Fibroblast of lung (primary cell): ENCODE measurements at places on chromosomes 11 and 22.

DNA sequence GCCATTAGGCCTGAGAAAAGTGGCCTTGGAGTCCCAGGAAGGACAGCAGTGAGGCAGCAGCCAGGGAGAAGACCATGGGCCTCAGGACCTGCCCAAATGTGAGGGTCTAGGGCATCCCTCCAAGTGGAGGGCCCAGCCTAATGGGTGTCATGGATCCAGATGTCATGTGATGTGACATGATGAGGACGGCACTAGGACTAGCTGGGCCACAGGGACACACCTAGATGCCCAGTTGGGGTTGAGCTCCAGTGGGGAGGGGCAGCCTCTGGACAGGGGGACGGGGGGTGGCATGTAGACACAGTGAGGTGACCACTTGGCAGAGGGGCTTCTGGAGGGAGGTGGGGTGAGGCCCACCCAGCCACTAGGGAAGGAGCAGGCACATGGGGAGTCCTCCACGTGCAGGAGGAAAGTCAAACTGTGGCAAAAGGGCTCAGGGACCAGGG lies 5.4 kb downstream of the SCARF2 start:
- no peak for DNase-seq

GRCh38 chr22:49997251-49997599 lies 15.3 kb downstream of the IL17REL start:
- no peak for DNase-seq

DNA sequence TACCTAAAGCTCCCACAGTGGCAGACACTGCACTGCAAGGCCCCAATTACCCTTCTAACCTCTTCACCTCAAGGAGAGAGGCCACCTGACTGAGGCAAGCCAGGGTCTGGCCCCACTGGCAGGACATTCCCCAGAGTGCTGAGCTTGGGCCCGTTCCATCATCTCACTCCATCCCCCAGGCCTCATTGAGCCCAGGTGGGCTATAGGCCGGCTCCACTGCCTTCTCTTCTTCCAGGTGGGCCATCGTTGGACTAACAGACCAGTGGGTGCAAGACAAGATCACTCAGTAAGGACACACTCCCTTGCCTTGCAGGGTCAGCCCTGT lies 19.1 kb downstream of the CDC45 start:
- DNase-seq = no peak

DNA sequence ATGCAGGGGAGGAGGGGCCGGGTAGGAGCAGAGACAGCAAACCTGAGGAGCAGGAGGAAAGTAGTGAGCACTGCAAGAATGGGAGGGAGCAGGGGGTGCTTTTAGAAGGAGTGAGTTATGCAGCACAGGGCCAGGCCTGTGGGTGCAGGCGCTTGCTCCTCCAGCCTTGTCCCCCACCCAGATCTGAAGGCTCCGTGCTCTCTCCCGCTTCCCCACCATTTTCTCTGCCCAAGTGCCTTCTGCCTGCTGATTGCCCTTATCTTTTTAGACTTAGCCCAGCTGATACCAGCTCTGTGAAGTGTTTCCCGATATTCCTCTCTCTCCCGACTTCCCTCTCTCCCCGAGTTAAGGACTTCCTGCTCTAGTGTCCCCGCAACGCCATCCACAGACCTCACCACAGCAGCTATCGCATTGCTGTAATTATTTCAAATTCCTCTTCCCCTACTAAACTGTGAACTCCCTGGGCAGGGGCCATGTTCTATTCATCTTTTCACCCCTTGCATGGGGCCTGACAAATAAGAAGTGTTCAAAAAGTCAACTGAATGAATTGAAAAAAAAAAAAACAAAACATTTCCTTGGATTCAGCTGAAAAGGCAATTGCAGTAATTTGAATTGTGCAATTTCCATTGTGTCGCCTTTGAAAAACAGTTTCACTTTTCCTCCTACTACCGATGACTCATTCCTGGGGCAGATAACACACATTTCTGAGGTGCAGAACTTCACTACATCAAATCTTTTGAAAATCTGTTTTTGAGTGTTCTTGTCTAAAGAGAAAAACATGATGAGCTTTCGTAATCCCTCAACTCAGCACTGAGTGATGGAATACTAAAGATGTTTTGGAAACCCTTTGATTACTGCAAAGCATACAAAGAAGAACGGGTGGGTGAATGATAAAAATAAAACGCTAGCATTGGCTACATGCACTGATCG lies 69.7 kb upstream of the BMAL1 start:
- DNase-seq = peak; percentile 91

GRCh38 chr22:46443850-46444389 lies 93.5 kb downstream of the CELSR1 start:
- no peak for DNase-seq

DNA sequence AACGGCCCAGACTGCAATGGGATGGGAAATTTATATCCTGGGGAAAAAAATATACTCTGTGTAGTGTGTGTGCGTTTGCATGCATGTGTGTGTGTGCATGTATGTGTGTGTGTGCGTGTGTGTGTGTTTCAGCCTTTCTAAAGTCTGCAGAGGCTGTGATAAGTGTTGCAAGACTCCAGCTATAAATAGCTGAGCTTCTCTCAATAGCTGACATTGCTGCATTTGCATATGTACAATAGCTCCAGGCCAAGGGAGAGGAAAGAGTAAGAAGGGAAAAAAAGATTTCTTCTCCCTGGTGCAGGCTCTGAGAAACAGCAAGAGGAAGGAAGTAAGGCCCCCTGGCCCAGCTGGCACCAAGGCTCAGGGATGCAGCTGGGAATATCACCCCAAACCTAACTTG lies 483.0 kb downstream of the MN1 start:
- peak; percentile 92 for DNase-seq

DNA sequence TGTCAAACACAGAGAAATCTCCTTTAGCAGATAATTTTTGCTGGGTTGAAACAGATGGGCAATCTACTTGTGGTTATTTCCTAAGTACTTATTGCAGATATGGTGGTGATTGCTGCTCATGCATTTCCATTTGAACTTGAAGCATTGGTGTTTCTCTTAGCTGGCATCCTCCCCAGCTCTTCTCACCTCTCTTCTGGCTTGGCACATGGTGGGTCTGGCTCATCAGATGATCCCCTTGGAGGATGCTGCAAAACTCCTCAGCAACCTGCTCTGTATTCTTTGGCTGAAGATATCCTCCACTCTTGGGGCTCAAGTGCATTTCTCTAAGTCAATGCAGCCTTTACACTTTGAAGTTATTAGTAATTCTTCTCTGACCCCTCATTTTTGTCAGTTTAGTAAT lies 87.3 kb upstream of the MYO18B start:
- DNase-seq = no peak
